ENCODE measurements at places on chromosomes 1 and 21. TPM values are rescaled to one million over a fixed set of nuclear protein-coding genes. Genes with fewer than 3 reads are reported as not detected.

The LCE3D gene
- total RNA-seq, result not detected

The TPTE gene
- not detected for total RNA-seq

The NBPF11 gene
- 4.2 TPM for total RNA-seq

The PTGFR gene
- total RNA-seq, result 0.32 TPM

The ANGPTL1 gene
- total RNA-seq, result 26.6 TPM
